Hippocampal formation (tissue), 2 donors: ENCODE measurements at places on chromosomes 3 and 15.

GRCh38 chr15:48730506-48730905 is 80.4 kb downstream of the CEP152 start:
- DNase-seq: no peak

GRCh38 chr3:89571298-89571697 is 463.9 kb downstream of the EPHA3 start:
- no peak for DNase-seq

DNA sequence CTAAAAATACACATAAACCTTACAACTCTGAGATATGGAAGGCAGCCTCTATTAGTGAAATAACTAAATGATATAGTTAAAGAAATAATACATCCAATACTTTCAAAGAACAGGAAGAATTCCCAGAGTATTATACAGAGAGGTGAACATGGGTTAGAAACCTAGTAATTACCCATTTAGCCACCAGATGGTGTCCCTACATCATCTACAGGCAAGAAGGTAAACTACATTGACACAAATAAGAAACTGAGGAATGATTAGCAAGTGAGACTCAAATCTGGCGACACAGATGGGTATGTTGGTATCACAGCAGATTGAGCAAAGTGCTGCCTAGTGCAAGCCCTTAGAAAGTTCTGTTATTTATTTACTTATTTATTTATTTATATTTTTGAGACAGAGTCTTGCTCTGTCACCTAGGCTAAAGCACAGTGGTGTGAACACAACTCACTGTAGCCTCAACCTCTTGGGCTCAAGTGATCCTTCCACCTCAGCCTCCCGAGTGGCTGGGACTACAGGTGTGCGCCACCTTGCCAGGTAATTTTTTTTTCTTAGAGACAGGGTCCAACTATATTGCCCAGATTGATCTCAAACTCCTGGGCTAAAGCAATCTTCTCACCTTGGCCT is 28.2 kb downstream of the NEK4 start:
- DNase-seq: no peak

DNA sequence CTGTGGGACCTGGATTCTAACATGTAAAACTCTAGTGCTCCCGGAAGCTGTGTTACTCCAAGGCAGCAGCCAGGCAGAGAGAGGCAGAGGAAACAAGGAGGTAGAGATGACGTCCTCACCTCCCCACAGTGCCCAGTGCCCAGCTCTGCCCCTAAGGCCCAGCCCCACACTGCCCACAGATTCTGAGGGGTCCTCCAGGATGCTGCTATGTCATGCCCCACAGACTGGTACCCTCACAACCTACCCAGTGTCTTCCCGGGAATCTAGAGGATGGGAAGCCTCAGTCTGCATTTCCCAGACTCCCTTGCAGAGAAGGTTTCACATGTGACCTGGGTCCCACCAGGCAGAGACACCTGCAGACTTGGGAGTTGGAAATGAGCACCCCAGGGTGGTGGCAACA is 75.9 kb upstream of the PCSK6 start:
- no peak for DNase-seq

DNA sequence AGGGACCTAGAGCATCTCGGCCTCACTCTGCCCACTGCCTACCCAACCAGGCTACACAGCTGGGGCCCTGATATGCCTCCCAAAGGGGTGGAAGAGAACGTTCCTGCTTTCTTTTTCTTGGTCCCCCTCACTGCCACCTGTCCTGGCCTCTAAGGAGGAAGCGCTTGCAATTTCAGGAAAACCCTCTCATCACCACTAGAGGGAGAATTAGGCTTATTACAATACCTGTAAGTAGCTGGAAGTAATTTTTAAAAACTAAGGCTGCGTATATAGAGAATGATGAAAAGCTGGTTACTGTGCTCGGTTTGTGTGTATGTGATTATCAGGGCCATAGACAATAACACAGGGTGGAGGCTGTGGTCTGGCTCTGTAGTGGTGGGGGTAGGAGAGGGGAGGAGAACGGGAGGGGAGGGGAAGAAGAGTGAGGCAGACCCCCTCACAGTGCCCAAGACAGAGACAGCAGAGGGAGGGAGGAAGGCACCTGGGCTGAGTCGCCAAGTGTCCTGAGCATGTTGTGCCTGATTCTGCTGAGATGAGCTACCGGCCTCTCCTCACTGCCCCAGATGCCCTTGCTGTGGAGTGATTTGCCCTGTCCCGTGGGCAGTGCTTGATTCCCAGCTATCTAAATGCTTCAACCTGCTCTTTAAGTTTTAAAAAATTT is 3.3 kb downstream of the GABRG3 start:
- DNase-seq: peak; percentile 69

DNA sequence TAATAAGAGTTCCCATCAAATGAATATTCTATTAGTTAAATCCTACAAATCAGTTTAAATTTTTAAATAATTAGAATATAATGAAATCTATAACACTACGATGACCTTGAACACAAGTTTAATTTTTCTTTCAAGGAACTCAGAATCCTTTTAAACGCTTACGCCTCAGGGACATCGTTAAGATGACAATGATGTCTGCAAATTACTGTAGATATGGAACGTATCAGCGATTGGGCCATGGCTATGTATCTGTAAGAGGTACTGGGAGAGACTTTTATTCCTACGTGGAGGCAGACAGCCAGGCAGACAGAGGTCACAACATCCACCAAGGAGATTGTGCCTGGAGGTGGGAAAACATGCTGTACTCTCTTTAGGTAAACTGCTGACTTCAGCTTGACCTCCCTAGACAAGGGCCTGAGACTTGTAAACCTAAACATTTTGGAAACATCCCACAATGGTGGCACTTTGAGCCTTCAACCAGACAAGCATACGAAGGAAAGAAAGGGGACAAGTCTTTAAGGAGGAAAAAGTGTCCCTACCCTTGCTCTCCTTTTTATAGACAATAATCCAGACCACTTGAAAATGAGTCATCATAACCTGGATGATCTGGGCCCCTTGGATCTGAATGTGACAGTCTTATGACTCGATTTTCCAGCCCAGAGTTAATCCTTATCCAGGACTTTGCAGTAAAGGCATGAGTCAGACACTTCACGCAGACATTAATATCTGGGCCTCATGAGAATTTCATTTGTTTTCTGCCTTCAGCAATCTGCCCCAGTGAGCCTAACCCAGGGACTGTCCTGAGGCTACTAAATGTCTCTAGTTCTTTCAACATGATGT is 6.8 kb upstream of the LDHAL6B start:
- DNase-seq: no peak

GRCh38 chr3:184685646-184686045 is 26.2 kb downstream of the MAGEF1 start:
- DNase-seq: no peak

GRCh38 chr15:58877999-58878825 is 55.3 kb downstream of the SLTM start:
- DNase-seq: no peak

DNA sequence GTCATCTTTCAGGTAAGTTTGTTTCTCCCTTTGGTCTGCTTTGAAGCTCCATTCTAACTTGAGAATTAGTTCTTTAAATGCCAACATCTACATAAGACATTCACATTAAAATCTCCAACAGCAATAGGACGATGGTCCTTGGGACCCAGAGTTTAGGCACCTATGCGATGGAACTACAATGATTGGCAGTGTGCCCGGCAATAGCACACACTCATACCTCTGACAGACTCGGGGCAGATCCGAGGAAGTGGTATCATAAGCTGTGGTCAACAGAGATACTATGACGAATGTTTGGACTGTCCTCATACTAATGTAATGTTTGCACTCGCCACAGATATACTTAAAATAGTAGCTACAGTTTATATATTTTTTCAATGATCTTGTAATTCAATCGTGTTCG is 34.2 kb upstream of the NR2F2 start:
- DNase-seq: no peak

- peak; percentile 73 for DNase-seq
Measured at GRCh38 chr15:29071232-29071881, 185.6 kb downstream of the APBA2 start.

DNA sequence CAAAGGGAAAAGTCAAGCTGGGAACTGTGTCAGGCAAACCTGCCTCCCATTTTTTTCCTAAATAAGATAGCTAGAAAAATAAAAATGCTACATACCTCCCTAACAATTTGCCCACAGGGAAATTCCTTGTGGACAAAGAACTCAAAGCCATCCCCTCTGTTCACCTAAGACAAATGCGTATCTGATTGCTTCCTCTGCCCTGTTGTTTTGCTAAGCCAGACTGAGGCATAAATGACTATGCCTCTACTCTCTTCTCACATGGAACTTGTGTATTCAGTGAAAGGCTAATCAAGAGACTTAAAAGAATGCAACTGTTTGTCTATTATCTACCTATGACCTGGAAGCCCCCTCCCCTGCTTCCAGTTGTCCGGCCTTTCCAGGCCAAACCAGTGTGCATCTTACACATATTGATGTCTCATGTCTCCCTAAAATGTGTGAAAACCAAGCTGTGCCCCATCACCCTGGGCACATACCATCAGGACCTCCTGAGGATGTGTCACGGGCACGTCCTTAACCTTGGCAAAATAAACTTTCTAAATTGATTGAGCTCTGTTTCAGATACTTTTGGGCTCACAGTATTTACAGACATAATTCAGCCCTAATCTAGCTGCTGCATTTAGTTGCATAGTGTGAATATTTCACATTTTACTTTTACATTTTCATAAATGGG is 15.8 kb downstream of the CHD2 start:
- no peak for DNase-seq

DNA sequence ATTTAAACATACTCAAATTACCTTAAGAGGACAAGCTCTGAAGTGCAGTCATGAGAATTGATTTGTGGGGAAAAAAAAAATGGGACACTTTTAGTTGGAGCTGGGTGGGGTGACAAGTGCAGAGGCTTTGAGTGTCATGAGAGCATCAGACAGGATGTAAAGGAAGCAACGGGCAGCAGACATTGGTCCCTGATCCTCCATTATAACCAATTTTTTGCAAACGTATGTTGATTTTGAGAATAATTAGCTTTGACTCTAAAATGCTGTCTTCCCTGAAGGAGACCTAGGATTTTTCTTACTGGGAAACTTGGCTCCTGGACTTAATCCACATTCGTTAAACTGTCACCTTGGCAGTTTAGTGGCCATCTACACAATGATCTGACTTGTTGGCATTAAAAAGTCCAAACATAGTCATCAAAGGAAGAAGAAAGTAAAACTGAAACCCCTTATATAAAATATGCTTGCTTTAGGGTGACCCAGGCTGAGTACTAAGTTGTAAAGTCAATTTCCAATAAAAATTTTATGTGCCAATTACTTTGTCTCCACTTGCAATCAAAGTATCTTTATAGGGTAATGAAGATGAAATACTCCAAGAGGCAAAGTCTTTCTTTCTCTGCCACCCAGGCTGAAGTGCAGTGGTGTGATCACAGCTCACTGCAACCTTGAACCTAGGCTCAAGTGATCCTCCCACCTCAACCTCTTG is 45.6 kb downstream of the BCL2L10 start:
- no peak for DNase-seq

DNA sequence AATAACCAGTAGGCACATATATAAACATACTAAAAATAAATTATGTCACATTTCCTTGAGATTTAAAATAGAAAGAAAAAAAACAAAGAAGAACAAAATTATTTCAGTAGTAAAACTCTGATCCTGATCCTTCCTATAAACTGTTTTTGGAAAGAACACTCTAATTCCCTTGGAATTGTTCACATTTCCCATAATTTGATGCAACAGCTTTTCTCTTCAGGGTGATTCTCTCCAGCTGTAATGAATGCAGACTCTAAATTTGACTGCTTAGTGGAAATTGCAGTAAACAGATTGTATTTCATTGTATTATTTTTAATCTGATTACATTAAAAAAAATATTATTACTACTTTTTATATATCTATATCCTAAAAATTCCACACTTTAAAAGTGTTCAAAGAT is 70.2 kb upstream of the ABI3BP start:
- DNase-seq: no peak

GRCh38 chr15:95559875-95560394 is 770.6 kb upstream of the NR2F2 start:
- no peak for DNase-seq

GRCh38 chr15:76935620-76936019 is 4.1 kb downstream of the RCN2 start:
- no peak for DNase-seq

DNA sequence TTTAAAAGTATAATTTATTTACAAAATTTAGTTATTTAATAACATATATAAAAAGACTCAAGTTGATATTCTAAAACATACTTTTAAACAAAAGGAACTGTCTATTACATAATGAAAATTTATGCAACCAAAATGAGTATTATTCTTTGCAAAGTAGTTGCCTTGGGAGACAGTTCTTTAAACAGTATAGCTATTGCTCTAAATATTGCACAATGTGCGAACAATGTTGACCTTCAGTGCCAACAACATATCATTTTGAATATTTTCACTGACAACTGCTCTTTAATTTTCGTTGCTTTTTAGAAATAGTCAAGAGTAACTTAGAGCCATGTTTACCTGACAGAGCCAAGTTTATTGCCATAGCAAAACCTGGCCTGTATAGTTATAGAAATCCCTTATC is 124.9 kb downstream of the ZBTB20 start:
- no peak for DNase-seq

DNA sequence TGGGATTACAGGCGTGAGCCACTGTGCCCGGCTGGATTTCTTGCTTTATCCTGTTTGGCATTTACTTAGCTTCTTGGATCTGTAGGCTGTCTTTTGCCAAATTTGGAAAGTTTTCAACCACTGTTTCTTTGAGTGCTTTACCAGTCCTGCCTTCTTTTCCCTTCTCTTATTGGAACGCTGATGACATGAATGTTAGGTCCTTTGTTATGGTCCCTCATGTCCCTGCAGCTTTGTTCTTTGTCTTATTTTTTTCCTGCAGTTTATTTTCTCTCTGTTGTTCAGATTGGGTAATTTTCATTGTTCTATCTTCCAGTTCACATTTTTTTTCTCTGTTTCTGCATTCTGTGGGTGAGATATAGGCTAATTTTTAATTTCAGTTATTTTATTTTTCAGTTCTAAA is 25.0 kb downstream of the SH3GL3 start:
- DNase-seq: no peak

DNA sequence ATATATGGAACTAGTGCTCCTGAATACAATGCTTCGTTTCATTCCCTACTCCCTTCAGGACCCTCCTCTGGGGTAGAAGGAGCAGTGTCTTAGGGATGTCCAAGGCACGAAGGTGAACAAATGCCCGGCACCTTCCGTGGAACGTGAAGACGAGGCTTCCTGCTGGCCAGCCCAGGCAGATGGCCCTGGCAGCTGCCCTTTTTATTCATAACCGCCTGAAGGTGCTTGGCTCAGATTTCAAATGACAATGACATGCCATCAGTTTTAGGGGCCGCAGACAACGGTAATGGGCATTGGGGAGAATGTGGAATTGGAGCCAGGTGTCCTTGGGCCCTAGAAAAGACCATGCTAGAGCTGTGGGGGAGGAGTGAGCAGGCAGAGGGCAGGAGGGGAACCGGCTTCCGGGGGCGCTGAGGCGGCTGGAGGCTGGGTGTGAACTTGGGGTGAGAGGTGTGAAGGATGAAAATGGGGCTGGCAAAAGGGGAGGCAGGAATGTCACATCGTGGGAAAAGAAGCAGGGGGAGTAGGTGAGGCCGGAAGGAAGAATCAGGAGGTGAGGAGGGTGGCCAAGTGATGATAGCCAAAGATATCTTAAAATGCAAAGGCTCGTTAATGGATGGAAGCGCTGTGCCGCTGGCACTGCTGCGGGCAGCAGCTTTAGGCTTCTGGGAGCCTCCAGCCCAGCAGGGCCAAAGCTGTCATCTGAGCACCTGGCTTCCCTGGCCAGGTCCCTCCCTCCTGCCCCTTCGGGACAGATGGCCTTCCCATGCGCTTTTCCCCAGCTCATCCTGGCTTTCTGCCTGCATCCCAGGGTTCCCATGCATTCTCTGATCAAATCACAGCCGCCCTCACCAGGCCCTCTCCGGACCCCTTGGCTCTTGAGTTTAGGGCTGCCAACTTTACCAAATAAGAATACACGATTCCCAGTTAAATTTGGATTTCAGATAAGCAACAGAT is 93.7 kb downstream of the TMEM266 start:
- DNase-seq: no peak
